ENCODE measurements at places on chromosomes 6 and 20.

GRCh38 chr20:44153636-44154043 is 33.3 kb downstream of the JPH2 start:
- no peak for DNase-seq

GRCh38 chr20:58310291-58310782 is 822 bp downstream of the RAB22A start:
- no peak for DNase-seq

- DNase-seq = no peak
Observed at GRCh38 chr20:44208165-44208564, 2.4 kb downstream of the OSER1 start.

- DNase-seq = no peak
Observed at GRCh38 chr6:115194981-115195638, 852.3 kb upstream of the HS3ST5 start.

- no peak for DNase-seq
Observed at GRCh38 chr6:167396068-167396658, 71.3 kb downstream of the TTLL2 start.
